Renal cortical epithelial cell (primary cell): ENCODE measurements at places on chromosomes 3 and 15. TPM values are rescaled to one million over a fixed set of nuclear protein-coding genes. Genes with fewer than 3 reads are reported as not detected.

Gene ONECUT1
- total RNA-seq: 0.10 TPM in 1 of 2 replicates, not detected in the other

Gene STRIT1
- not detected in 2 replicates for total RNA-seq

Gene KBTBD12
- 1.2 and 2.2 TPM in 2 replicates for total RNA-seq

GRCh38 chr3:151037746-151038477, 47.6 kb upstream of the MED12L start:
- peak; percentile 84 for DNase-seq

- DNase-seq: no peak
These were observed 94.7 kb downstream of the STAG1 start for GRCh38 chr3:136657526-136657925.

GRCh38 chr15:75161106-75161916, 40.4 kb upstream of the C15orf39 start:
- DNase-seq: no peak

GRCh38 chr3:139328356-139328755, 15.5 kb upstream of the MRPS22 start:
- DNase-seq: no peak

GRCh38 chr3:3853544-3853943, 54.3 kb downstream of the LRRN1 start:
- DNase-seq: no peak

DNA sequence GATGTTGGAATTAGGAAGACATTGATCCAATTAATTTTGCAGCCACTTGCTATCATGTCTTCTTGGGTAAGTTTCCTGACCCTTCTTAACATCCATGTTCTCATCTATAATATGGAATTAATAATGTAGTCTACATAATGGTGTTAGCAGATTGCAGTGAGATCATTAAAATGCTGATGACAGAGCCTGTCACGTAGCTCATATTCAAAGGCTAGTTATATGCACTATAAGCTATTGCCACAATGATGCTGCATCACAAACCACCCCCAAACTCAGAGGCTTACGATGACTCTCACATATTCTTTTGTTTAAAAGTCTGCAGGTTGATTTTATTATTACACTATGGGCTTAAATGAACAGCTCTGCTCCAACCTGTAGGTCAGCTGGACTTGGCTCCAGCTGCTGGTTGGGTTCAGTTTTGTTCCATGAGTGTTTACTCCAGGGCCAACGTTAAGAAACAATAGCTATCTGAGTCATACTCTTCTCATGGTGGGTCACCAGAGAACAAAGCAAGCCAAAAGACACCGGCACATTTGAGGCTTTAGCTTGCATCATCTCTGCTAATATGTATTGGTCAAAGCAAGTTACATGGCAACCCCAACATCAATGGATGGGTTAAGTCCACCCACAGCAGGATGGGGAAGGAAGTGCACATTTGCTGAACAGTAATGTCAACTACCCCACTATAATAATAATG, 250.0 kb upstream of the SLCO3A1 start:
- DNase-seq: peak; percentile 14

GRCh38 chr3:197687570-197687969, 49.1 kb downstream of the RUBCN start:
- DNase-seq: no peak

DNA sequence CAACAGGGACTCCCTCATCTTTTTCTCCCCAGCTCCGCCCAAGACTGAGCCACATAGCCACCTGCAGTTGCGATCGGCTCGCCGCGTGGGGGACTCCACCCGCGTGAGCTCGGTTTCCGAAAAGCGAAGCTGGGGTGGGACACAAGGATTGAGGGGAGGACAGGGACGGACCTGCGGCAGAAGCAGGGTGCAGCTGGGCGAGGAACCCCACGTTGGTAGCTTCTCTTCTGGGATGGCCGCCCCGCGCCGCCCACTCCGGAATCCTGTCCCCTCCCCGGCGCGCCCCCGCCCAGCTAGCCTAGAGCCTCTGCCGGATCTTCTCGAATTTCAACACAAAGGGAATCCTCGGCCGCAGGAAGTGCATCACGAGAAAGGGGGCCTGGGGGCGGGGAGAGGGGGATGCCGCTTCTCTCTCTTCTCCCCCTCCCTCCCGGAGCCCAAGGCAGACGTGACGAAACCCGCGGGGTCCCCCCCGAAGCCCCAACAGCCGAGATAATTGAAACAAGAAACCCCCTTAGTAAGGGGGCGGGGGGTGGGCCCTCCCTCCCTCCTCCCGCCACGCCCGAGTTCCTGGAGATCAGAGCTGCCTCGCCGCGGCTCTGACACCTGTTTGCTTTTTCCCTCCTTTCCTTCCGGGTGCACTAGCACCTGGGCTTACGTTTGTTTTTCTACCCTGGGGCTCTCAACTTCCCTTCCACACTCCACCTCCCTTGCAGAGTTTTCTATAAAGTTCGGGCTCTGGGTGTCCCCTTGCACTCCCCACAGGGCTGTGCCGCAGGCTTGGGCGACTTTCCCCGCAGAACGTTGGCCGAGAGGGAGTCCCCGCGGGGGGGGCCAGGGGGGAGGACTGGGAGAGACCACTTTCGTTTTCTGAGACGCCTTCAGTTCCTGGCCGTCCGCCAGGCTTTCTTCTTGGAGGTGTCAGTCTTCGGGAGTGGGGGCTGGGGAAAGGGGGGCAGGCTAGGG, 1.3 kb upstream of the KCNH8 start:
- peak; percentile 13 for DNase-seq

GRCh38 chr3:95151590-95151989, 1088.7 kb downstream of the NSUN3 start:
- DNase-seq: no peak

GRCh38 chr15:63232943-63233342, 43.5 kb downstream of the RAB8B start:
- DNase-seq: no peak

DNA sequence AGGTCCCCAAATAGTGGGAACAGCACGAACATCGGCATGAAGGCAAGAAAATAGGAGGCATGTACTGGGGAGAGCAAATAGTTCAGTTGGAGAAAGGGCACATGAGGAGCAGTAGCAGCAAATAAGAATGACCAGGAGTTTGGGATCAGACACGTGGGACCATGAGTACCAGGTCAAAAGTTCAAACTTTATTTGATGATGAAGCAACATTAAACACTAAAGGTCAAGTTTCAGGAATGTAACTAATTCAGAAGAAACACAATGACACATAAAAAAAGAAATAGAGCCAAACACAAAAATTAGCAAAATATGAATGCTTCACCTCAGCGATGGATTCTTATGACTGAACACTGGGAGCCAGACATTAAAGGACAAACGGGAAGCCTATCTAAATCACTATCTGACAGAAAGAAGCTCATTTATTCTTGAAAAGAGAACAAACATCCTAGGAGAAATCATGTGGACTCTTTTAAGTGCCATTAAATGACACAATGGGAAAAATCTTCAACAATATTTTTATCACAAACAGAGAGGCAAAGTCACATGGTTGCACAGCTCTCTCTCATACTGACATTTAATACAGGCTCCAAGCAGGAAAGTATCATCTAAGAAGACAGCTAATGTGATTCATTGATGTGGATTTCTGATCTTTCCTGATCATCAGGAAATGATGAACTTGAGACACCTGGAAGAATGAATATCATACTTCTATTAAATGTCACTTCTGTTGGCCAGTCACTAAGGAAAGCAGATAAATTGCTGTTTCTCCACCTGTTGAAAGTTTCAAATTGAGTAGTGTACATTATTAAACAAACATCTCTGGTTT, 216.9 kb upstream of the THBS1 start:
- peak; percentile 6 for DNase-seq

- DNase-seq: no peak
These were observed 40.4 kb upstream of the C3orf22 start for GRCh38 chr3:126599101-126599500.

- peak; percentile 51 for DNase-seq
These were observed 91.1 kb upstream of the IL12A start for GRCh38 chr3:159897331-159898075.

- no peak for DNase-seq
These were observed 11.3 kb downstream of the PDIA5 start for GRCh38 chr3:123078101-123078500.

GRCh38 chr15:79635897-79636561, 203.9 kb downstream of the MINAR1 start:
- DNase-seq: no peak

DNA sequence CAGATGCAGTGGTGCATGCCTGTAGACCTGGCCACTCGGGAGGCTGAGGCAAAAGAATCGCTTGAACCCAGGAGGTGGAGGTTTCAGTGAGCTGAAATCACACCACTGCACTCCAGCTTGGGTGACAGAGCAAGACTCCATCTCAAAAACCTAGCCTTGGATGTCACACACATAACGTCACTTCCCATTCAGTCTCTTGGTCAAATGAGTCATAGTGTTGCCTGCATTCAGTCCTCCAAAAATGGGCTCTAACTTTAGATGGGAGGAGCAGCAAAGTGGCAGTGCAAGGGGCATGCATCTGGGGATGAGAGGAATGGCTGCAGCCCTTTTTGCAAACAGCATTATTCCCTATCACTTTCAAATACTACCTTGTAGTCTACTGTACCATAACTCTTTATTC, 62.9 kb upstream of the AGBL1 start:
- no peak for DNase-seq

- no peak for DNase-seq
These were observed 40.6 kb upstream of the TMEM108 start for GRCh38 chr3:132997404-132998185.

DNA sequence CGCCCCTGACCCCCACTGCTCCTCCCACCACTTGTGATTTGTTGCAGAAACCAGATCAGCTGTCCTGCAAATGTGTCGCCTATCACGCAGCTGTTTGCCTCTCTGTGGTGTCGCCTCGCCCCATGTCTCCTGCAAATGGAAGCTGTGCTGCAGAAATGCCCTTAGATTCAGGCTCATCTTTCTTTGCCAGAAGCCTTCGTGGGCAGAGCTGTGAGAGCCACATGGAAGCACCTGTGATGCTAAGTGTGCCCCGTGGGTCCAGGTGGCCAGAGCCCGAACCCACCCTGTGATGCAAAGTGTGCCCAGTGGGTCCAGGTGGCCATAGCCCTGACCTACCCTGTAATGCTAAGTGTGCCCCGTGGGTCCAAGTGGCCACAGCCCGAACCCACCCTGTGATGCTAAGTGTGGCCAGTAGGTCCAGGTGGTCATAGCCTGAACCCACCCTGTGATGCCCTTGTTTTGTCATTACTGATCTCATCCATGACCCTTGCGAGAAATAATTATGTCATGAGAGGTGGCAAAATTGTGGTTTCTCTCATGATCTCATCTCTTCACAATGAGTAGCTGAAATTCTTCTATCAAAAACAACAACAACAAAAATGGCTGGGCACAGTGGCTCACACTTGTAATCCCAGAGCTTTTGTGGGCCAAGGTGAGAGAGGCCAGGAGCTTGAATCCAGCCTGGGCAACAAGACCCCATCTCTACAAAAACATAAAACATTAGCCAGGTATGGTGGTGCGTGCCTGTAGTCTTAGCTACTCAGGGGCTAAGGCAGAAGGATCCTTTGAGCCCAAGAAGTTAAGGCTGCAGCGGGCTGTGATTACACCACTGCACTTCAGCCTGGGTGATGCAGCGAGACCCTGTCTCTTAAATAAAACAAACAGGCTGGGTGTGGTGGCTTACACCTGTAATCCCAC, 187.4 kb downstream of the GOLGA6L6 start:
- DNase-seq: no peak

GRCh38 chr3:23199649-23200048, 3.5 kb upstream of the UBE2E2 start:
- no peak for DNase-seq

DNA sequence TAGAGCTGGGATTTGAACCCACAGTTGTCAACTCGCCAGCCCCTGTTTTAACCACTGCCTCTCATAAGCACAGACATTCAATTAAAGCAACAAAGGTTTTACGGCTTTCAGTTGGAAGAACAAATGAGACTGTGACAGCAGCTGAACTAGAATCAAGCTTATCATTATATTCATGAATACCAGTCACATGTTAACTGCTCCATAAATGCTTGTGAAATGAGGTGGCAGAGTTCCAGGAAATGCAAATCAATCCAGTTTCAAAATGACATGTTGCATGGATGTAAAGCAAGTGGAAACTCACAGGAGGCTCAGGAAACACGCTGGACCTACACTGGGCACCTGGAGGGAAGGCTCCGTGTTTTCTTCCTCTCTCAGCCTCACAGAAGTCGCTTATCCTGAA, 3.9 kb downstream of the GP5 start:
- peak; percentile 73 for DNase-seq

DNA sequence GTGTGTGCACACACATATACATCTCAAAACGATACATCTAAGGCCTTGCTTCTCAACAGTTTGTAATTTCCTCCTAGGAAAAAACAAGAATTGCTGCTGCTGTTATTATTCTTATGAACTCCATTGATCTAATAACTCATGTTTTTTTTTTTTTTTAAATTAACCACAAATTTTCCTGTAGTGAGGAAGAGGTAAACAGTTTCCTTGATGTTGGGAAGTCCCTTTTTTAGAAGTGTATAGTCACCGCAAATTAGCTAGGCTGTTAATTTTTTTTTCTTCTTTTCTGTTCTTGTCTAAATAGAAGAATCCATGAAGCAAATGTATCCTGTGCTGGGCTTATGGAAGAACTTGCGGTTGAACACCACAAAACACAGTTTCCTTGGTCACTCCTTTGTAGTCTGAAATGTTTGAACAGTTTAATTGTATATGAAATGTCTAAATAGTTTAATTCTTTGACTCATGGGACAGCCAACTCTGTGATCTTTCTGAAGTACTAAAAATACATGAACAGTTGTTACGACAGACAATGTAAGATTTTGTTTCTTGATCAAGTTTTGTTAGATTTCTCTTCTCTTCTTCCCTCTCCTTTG, 64.5 kb downstream of the MITF start:
- DNase-seq: no peak

- DNase-seq: no peak
These were observed 623.5 kb downstream of the EDEM1 start for GRCh38 chr3:5811016-5811415.
